Renal cortical epithelial cell (primary cell): ENCODE measurements at places on chromosomes 3 and 15. TPM values are rescaled to one million over a fixed set of nuclear protein-coding genes. Genes with fewer than 3 reads are reported as not detected.

- DNase-seq, result no peak
Observed at GRCh38 chr3:78035131-78035641, 995.3 kb downstream of the ROBO2 start.

- no peak for DNase-seq
Observed at GRCh38 chr3:32963871-32964270, 12.4 kb downstream of the CCR4 start.

GRCh38 chr3:17782751-17783150 lies 40.3 kb upstream of the TBC1D5 start:
- DNase-seq, result no peak

DNA sequence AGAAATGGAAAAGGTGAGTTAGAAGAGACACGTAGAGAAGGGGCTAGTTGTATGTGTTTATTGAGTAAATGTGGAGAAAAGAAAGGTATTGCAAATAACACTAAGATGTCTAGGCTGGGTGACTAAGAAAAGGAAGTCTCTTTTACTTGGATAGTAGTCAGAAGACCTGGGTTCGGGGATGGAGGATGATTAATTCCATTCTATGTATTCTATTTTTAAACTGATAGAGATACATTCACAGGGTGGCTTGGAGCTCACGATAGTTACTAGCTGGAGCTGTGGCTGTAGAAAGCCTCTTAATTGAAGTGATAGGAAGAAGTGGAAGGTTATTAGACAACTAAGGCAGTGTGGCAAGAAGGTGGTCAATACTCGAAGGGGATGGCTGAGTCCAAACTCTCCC lies 65.9 kb upstream of the TNIK start:
- DNase-seq, result no peak

- DNase-seq, result no peak
Observed at GRCh38 chr15:76380249-76380648, 43.7 kb downstream of the ISL2 start.

DNA sequence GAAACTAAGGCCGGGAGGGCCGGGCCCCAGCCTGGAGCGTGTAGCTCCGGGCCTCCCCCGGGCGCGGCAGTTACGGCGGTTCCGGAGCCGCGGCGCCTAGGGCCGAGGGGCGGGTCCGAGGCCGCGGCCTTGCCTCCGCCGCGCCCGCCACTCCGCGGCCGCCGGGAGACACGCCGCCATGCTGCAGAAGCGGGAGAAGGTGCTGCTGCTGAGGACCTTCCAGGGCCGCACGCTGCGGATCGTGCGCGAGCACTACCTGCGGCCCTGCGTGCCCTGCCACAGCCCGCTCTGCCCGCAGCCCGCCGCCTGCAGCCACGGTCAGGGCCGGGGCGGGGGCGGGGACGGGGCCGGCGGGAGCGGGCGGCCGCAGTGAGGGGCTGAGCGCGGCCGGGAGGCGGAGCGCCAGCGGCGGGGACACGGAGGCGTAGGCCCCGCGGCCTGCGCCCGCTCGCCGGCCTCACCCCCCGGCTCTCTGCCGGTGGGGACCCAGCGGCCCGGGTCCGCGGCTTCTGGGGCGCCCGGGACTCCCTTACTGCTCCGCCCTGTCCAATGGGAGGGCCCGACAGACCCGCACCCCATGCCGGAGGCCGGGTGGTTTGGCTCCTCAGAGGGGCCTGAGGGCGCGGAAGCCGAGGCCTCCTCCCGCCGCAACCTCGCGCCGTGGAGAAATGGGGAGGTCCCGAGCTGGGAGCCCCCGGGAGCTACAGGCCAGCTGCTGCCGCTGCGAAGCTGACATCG lies at the start of gene DIS3L:
Gene DIS3L (plus strand): TSS at position 150 of the 738 bp plus-strand sequence. CDS start 29 bp downstream, at position 179.
- DNase-seq, result peak; percentile 13

DNA sequence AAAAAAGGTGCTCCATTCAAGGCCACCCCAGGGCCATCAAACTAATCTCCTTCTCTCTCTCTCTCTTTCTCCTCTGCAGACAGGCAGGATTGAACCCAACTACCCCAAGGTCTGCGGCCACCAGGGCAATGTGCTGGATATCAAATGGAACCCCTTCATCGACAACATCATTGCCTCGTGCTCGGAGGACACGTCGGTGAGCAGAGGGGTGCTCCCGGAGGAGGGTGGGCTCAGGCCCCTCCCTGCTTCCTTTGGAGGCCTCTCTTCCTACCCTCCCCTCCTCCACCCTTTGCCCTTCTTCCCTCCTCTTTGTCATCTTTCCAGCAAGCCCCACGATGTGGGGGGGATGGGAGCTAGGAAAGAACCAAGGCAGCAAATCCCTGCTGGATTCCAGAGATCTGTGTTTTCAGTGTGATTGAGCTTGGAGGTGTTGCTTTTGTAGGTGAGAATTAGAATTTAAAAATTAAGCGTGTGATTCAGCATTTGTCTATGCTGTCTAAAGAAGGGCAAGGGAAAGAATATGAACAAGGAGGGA lies 116.3 kb downstream of the CORO2B start:
- no peak for DNase-seq

DNA sequence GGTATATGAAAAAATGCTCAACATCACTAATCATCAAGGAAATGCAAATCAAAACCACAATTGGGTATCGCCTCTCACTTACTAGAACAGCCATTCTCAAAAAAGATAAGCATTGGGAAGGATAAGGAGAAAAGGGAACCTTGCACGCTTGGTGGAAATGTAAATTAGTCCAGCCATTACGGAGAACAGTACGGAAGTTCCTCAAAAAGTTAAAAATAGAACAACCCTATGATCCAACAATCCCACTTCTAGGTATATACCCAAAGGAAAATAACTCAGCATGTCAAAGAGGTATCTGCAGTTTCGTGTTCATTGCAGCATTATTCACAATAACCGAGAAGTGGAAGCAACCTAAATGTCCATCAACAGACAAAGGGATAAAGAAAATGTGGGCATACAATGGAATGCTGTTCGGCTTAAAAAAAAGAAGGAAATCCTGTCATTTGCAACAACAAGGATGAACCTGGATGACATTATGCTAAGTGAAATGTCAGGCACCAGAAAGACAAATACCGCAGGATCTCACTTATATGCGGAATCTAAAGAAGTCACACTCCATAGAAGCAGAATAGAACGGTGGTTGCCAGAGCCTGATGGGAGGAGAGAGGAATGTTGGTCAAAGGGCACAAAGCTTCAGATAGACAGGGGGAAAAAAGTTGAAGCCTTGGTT lies 11.7 kb upstream of the CMTM7 start:
- DNase-seq, result no peak

DNA sequence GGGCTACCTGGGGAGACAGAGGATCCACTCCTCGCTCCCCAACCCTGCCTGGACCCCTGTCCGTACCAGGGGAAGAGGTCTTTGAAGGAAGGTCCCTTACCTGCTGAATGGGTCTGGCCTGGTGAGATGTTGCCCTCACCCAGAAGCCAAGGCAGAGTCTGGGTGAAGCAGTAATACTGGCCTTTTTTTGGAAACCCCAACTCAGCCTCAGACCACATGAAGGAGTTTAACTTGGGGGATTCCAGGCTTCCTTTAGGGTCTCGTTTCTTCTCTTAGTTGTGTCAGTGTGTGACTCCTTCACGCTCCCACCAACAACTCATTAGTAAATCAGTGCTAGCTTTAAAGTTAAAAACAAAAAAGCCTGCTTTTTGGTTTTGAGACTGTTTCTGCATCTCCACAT lies 45.6 kb downstream of the RTP1 start:
- no peak for DNase-seq

GRCh38 chr15:39589193-39589814 lies 8.4 kb downstream of the THBS1 start:
- no peak for DNase-seq

- DNase-seq, result no peak
Observed at GRCh38 chr3:16803019-16803418, 81.7 kb upstream of the PLCL2 start.

GRCh38 chr3:176190755-176191154 lies 1006.5 kb downstream of the TBL1XR1 start:
- DNase-seq, result no peak

DNA sequence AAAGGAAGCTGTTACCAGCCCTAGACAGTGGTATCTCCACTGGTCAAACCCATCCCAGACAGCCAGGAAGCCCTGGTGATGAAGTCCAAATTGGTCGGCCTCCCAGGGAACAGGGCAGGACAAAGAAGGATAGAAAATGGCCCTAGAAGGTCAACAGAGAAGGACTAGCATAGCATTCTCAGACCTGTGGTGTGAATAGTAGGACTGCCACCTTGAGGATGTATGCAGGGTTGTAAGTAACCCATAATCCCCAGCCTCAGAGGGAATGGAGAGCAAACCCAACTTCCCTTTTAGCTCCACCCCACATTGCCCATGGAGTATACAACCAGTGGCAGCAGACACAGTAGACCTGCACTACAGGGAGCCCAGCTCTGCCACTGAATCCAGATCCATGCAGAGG lies 68.6 kb upstream of the EIF1B start:
- no peak for DNase-seq

DNA sequence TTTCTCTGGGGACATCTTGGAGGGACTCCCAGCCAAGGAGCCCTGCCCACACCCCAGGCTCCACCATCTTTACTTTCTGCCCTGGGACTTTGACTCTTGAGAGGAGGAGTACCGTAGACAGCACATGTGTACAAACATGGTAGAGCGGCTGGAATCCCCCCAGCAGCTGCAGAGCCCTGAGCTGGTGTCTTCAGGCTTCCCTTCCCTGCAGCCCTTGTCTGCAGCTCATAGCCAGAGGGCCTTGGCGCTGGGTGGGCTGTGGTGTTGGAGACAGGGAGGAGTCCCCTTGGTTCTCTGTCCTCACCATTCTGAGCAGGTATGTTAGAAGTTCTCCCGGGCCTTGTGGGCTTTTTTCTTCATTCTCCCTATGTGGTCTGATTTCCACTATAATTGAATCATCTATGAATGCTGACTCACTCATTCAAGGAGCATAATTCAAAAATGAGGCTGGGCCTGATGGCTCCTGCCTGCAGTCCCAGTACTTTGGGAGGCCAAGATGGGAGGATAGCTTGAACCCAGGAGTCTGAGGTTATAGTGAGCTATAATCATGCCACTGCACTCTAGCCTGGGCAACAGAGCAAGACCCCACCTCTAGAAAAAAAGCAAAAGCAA lies 97.8 kb upstream of the MEF2A start:
- DNase-seq, result no peak

- no peak for DNase-seq
Observed at GRCh38 chr3:52882377-52882776, 15.0 kb downstream of the STIMATE start.

GRCh38 chr3:23325466-23326065 lies 122.4 kb downstream of the UBE2E2 start:
- no peak for DNase-seq

GRCh38 chr3:134869153-134869726 lies 74.2 kb downstream of the EPHB1 start:
- DNase-seq, result no peak

- no peak for DNase-seq
Observed at GRCh38 chr15:93358166-93359059, 269.4 kb upstream of the RGMA start.

GRCh38 chr3:115095236-115095635 lies 51.9 kb downstream of the ZBTB20 start:
- no peak for DNase-seq

DNA sequence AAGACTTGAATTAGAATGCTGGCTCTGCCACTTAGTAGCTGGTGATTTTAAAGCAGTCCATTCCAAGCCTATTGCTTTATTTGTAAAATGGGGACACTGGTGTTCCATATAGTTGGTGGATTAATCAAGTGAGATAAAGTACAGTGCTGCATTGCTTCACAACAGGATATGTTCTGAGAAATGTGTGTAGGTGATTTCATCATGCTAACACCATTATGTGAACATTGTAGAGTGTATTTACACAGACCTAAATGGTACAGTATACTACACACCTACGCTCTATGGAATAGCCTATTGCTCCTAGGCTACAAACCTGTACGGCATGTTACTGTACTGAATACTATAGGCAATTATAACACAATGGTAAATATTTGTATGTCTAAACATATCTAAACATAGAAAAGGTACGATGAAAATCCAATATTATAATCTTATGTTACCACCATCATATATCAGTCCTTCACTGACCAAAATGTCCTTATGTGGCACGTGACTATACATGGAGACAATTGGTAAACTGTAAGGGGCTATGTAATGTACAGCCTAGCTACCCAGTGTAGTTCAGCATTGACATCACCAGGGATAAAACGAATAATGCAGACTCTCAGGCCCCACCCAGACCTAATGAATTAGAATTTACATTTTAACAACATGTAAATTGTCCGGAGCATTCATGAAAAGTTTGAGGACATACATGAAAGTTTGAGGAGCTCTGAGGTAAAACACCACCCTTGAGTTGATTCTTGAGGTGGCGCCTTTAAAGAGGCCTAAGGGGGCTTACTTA lies 121.4 kb upstream of the BFSP2 start:
- DNase-seq, result no peak

- no peak for DNase-seq
Observed at GRCh38 chr3:152355744-152356665, 87.3 kb downstream of the MBNL1 start.

GRCh38 chr3:124513610-124513997 lies 216.6 kb upstream of the UMPS start:
- DNase-seq, result no peak

- DNase-seq, result no peak
Observed at GRCh38 chr15:49428409-49429095, 5.5 kb downstream of the FGF7 start.

DNA sequence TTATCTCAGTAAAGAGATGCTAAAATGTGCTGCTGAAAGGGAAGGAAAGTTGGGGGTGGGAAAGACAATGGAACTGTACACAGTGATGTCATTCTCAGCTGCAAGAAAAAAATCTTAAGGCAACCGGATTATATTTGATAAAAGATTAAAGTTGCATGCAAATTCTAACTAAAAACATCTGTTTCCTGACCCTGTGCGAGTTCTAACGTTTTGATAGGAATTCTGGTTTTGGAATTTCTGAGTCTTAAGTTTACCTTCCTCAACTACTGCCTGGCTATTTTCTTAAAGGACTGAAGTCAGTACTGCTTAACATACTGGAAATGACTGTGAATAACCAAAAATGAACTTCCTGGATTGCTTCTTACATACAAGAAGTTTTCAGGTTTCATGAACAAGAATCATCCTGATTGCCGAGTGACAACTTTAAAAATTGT lies 115.5 kb downstream of the SLC25A26 start:
- no peak for DNase-seq

- peak; percentile 57 for DNase-seq
Observed at GRCh38 chr15:50315814-50316630, 39.0 kb downstream of the GABPB1 start.

- no peak for DNase-seq
Observed at GRCh38 chr3:56894881-56895431, 93.2 kb upstream of the ARHGEF3 start.

The LIPH gene
- 9.6 and 10.9 TPM in 2 replicates for total RNA-seq

The GRK7 gene
- 0.05 TPM in 1 of 2 replicates, not detected in the other for total RNA-seq

The IL17RB gene
- total RNA-seq, result 1.4 and 10.9 TPM in 2 replicates

The GLDN gene
- not detected in 2 replicates for total RNA-seq

The GSK3B gene
- 48.1 and 77.5 TPM in 2 replicates for total RNA-seq

The PLCH1 gene
- 1.7 and 2.8 TPM in 2 replicates for total RNA-seq

The SLC22A14 gene
- 0.45 TPM in 1 of 2 replicates, not detected in the other for total RNA-seq

The FSIP1 gene
- total RNA-seq, result 0.69 and 5.5 TPM in 2 replicates

The OCA2 gene
- 0.40 TPM in 1 of 2 replicates, not detected in the other for total RNA-seq

The KLHL40 gene
- total RNA-seq, result not detected in 2 replicates

The CCR8 gene
- total RNA-seq, result 1.0 TPM in 1 of 2 replicates, not detected in the other

The LMOD3 gene
- not detected in 2 replicates for total RNA-seq

The MAP3K13 gene
- total RNA-seq, result 35.3 and 40.7 TPM in 2 replicates

The WDR5B gene
- 3.5 and 6.7 TPM in 2 replicates for total RNA-seq
